ENCODE measurements at places on chromosomes 2 and 18.
A peak's percentile ranks its signal among the peaks of the same experiment; 100 is the strongest.

GRCh38 chr2:240811346-240812300, 8.4 kb downstream of the KIF1A start:
- ATAC-seq = no peak

DNA sequence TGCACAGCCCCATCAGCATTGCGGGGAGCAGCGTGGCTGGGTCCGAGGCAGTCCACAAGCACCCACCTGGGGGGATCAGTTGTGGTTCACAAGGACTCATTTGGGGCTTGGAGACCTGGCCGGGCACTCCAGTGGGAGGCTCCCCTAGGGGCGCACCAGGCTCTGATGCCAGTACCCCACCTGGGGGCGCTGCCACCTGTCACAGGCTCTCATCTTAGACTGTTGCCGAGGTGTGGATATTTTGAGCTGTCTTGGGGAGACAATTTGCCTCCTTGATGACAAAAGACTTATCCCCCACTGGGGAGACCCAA, 3.0 kb downstream of the ADRA2B start:
- no peak for ATAC-seq

GRCh38 chr2:64929333-64929732, 59.9 kb upstream of the SLC1A4 start:
- ATAC-seq = no peak

GRCh38 chr2:28754321-28754720, 2.7 kb downstream of the PPP1CB start:
- ATAC-seq = no peak

- no peak for ATAC-seq
Measured at GRCh38 chr18:61995618-61996017, 102.8 kb upstream of the RNF152 start.

GRCh38 chr2:229249536-229249935, 21.6 kb downstream of the PID1 start:
- no peak for ATAC-seq

- ATAC-seq = no peak
Measured at GRCh38 chr2:146229508-146230155, 1615.2 kb upstream of the ACVR2A start.

DNA sequence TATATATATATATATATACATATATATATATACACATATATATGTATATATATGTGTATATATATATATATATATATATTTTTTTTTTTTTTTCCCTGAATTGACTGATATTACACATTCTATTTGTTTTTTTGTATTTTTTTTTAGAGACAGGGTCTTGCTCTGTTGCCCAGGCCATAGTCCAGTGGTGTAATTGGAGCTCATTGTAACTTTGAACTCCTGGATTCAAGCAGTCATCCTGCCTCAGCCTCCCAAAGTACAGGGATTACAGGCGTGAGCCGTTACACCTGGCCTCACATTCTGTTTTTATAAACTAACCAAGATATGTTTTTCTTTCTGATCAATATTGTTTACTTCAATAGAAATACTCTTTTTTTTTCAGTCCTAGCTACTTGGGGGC, 26.2 kb downstream of the NCAPH start:
- ATAC-seq = no peak

- ATAC-seq = no peak
Measured at GRCh38 chr2:207093234-207093633, 72.5 kb downstream of the KLF7 start.

DNA sequence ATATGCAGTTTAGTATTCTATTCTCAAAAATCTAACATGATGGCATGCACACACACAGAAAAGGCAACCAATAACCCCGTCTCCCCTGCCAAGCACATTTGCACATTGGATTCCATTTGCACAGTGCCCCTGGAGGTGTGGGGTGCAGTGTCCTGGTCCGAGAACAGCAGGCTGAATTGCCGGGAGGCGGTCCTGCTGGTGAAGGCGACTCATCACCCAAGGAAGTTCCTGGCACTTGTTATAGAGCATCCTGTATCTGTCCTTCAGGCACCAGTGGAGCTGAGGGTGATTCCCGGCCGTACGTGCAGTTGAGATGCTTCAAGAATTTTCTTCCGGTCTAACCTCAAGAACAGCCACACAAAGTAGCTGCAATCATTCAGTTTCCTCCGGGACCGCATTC, 73.0 kb upstream of the RAB12 start:
- no peak for ATAC-seq

GRCh38 chr2:45769854-45770576, 118.5 kb downstream of the PRKCE start:
- ATAC-seq = no peak

GRCh38 chr18:63220903-63221302, 98.7 kb downstream of the BCL2 start:
- ATAC-seq = no peak

DNA sequence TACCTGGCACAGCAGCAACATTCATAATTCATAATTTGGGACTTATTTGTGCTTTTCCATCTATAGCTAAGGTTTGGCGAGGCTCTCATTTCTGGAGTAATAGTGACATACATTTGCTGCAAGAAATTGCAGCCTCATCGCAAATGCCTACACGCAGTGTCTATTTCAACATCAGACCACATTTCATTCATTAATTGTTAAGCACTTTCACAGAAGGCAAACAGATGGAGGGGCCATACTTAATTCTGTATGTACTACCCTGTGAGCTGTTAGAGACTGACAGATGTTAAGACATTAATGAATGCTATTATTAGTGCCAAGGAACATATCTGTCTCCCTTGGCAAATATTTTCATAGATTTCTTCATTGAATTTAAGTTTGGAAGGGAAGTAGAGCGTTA, 125.7 kb downstream of the UXS1 start:
- no peak for ATAC-seq

- ATAC-seq = peak; percentile 27
Measured at GRCh38 chr2:102436323-102436722, 13.4 kb downstream of the IL18RAP start.

GRCh38 chr2:86789687-86790133, 1.0 kb downstream of the CD8A start:
- no peak for ATAC-seq

DNA sequence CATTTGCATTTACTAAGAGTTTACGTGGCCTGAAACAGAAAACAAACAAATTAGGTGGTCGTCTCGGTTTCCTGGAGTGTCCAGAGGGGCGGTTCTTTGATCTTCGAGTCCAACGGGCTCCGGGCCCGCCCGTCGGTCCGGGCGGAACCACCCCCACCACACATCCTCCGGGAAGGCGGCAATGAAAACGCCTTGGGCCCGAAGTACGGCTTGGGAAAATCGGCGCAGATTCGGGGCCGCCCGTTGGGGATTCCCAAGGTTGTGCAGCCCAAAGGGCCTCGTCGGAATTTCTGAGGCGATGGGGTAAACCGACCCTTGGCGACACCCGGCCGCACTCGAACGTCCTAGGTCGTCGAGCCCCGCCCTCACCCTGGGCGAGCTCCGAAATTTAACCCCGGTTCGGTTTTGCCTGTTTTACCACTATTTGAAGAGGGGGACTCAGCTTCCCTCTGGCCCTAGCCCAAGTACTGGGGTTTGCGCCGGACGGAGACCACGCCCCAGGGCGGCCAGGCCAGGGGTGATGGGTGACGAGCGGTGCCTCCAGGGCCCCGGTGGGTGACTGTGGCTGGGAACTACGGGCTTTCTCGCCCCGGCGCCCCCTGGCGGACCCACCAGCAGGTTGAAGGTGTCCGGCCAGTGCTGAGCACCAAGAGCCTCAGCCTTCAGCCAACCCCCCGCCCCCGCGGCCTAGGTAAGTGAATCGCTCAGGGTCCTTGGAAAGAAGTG, 1.9 kb upstream of the CFAP53 start:
- peak; percentile 85 for ATAC-seq

GRCh38 chr2:188209218-188209617, 82.5 kb upstream of the GULP1 start:
- no peak for ATAC-seq

- ATAC-seq = no peak
Measured at GRCh38 chr2:169184074-169184473, 114.7 kb downstream of the DHRS9 start.

GRCh38 chr2:239805414-239805813, 219.7 kb downstream of the NDUFA10 start:
- ATAC-seq = no peak

GRCh38 chr2:20027705-20028434, 15.4 kb upstream of the MATN3 start:
- no peak for ATAC-seq

- ATAC-seq = no peak
Measured at GRCh38 chr2:218397463-218397819, 2.2 kb upstream of the CTDSP1 start.

DNA sequence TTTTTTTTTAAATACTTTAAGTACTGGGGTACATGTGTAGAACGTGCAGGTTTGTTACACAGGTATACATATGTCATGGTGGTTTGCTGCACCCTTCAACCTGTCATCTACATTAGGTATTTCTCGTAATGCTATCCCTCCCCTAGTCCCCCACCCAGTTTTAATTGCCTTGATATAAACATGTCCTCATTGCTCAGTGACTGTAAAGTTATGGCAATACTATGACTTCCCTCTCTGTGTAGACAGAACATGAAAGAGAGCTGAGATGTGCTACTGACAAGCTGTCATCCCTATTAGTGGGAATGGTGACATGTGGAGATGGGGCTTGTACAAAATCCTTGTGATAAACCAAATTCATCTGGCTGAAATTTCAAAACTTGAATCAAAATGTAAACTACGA, 449.7 kb upstream of the TRIB2 start:
- ATAC-seq = no peak

DNA sequence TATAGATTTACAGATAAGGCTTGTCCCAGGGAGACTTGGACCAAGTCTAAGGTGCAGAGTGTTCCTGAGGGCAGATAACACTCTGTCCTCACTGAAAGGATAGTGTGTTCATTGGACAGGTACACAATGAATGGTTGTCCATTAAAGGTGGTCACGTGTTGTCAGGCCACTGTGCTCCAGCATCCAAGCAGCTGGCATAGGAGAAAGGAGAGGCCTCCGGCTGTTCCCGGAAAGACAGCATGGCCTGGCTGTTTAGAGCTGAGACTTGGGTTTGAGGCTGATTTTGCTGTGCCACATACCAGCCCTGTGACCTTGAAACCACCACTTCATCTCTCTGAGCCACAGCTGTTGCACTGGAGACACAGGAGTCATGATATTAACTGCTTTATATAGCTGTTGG, 19.6 kb upstream of the SULT1C3 start:
- ATAC-seq = no peak

DNA sequence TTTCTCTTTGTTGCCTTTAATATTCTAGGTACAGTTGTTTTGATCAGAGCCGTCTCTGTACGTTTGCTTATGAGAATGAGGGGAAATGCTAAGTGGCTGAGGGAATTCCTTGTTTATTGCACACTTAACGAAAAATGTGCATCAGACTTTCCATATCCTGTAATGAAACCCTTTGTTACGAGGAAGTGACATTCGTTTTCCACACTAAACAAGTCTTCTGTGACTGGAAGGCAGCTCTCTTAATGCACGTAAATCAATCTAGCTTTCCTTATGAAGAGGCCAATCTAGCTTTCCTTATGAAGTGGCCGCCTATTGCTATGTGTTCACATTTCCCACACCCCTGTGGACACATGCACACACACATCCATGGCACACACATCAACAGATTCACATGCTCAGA, 186.2 kb downstream of the SNTG2 start:
- peak; percentile 66 for ATAC-seq

DNA sequence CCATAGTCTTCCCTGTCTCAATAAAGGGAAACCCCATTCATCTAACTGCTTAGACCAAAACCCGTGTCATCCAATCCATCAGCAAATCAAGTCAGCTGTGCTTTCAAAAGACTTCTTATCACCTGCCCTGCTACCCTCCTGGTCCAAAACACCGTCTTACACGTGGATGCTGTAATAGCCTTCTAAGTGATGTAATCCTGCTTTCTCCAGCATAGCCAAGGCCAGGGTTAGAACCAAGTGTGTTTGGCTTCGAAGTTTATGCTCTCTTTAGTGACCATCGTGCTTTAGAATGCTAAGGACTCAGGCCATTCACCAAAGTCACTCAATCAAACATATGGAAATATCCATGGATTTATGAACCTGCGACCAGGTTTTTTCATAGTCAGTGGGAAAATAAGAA, 25.5 kb downstream of the NEB start:
- ATAC-seq = no peak

- no peak for ATAC-seq
Measured at GRCh38 chr2:204900910-204901309, 355.6 kb downstream of the PARD3B start.

GRCh38 chr2:70835643-70836042, at the start of gene CD207:
TSS of gene CD207 (minus strand) at chr2:70835816. CDS start at chr2:70835776, 40 bp downstream.
- ATAC-seq = no peak

- ATAC-seq = no peak
Measured at GRCh38 chr2:202133200-202133908, 60.3 kb downstream of the KIAA2012 start.

DNA sequence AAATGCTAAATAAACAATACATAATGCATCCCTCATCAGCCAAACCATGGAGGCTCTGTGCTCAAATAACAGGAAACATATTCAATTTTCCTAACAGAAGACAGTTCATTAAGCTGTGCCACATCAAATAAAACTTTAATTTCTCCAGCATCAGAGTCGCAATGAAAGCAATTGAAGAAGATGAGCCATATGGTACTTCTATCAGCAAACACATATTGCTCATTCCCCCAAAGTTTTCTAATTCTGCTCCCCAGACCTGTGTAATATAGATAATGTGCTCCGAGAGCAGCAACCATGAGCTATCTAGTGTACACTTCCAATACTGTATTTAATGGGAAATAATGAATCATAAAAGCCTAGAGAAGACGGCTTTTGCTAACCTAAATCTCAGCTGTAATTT, 263.2 kb downstream of the MEIS1 start:
- no peak for ATAC-seq
